ENCODE measurements at places on chromosomes 5 and 9.

- DNase-seq, result no peak
Observed at GRCh38 chr5:147882586-147883313, 4.2 kb downstream of the SCGB3A2 start.

DNA sequence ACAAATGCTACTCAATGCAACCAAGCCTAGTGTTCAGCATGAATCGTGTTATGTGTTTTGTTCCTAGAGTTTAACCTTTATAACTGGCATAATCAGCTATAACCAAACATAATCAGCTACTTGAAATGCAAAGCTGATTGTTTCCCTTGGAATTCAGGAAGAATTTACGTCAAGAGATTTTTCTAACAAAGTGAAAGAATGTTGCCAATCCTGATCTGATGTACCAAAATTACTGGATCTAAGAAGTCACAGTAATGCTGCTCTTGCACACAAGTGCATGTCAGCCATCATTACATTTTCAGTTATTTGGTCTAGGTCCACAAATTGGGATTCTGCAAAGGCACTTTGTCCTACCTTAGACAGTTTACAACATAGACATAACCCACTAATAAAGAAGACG lies 662.3 kb upstream of the SEMA6A start:
- DNase-seq, result no peak

DNA sequence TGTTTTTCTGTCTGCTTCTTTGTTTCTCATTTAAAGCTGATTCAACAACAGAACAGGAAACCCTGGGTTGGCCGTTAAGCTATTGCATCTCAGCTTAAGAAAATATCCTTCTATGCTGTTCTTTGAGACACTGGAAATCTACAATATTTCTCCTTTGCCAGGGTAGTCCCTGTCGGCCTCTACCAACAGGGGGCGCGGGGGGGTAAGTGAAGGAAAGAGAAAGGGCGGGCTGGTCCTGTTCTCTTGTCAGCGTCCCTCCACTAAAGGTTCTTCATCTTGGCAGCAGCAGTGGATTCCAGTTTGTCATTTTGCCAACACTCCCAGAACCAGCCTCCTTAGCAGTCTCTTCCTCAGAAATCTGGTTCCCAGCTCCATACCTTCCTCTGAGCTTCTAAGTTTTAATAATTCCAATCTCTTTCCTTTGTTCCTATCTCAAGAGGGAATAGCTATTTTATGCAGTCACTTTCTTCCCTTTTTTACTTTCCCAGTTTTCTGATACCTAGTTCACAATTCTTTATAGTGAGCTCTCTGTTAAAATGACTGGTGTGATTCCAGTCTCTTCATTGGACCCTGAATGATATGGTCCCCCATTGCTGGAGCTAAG lies 222.3 kb downstream of the GLIS3 start:
- no peak for DNase-seq

DNA sequence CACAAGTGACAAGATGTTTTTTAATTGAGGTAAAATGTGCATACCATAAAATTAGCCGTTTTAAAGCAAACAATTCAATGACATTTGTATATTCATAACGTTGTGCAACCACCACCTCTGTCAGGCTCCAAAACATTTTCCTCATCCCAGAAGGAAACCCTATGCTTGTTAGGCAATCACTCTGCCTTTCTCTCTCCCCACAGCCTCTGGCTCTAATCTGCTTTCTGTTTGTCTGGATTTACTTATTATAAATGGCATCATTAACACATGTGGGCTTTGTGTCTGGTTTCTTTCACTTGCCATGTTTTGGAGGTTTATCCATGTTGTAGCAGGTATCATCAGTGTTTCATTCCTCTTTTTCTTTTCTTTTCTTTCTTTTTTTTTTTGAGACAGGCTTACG lies 1.4 kb upstream of the N4BP3 start:
- DNase-seq, result no peak

DNA sequence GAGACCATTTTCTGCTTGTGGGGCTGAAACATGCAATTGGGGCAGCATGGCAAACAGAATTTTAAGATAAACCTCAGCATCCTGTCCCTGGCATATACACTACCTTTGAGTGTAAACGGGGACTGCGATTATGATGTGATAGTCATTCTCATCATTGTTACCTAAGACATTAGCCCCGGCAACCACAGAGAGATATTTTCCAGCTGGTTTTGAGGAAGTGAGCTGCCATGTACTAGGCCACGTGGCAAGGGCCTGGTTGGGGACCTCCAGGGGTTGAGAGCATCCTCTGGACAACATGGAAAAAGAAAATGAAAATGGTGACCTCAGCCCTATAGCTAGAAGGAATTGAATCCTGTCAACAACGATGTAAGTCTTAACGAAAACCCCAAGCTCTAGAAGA lies 623.6 kb upstream of the CDH18 start:
- DNase-seq, result no peak

DNA sequence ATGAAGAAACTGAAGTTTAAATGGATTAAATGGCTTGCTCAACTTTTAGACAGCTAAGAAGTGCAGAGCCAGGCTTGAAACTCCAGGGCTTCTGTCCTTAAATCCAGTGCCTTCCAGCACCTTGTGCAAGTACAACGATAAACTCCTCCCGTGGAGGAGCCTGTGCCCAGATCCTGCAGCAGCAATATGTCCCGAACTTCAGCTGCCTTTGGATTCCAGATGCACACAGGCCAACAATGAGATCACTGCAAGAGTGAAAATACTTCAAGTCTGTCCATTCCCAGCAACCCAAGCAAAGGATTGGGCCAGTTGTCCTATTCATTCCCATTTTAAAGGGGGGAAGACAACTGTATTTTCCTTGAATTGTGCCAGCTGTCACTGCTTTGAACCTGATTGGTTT lies 199.6 kb downstream of the CRB2 start:
- DNase-seq, result no peak

DNA sequence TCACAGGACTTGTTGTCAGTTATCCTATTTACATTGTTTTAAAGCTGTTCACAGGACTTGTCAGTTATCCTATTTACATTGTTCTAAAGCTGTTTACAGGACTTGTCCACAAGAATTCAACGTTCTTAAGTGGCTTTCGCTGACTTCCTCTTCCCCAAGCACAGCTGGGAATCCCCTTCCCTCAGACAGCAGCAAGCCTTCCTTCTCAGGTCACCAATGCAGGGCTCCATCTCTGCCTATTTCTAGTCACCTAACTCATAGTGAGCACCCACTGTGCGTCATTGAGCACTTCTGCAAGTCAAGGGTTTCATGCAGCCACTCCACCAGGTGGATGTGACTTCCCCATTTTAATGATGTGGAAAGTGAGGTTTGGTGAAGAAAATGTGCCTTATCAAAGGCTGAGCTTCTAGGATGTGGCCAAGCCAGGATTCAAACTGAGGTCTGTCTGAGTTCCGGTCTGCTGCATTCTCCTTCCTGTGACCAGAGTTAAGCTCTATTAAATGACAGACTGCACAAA lies 109.8 kb upstream of the ZNF462 start:
- no peak for DNase-seq

DNA sequence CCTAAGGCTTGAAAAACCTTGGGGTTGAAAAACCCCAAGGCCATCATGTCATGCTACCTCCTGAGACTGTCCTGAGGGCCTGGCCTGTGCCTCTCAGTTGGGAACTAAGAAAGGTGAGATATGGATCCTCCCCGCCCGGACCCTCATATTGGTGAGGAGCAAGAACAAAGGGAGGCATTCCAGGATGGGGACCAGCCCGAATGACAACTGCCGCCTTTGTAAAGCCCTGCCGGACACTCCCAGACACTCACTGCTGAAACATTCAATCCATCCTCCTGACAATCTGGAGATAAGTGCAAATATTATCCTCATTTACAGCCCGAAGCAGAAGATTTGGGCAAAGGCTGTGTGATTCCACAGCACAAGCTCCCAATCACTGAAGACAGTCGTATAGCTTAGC lies 298.3 kb downstream of the NSG2 start:
- no peak for DNase-seq

- no peak for DNase-seq
Observed at GRCh38 chr9:120353506-120353905, 226.5 kb downstream of the CDK5RAP2 start.

DNA sequence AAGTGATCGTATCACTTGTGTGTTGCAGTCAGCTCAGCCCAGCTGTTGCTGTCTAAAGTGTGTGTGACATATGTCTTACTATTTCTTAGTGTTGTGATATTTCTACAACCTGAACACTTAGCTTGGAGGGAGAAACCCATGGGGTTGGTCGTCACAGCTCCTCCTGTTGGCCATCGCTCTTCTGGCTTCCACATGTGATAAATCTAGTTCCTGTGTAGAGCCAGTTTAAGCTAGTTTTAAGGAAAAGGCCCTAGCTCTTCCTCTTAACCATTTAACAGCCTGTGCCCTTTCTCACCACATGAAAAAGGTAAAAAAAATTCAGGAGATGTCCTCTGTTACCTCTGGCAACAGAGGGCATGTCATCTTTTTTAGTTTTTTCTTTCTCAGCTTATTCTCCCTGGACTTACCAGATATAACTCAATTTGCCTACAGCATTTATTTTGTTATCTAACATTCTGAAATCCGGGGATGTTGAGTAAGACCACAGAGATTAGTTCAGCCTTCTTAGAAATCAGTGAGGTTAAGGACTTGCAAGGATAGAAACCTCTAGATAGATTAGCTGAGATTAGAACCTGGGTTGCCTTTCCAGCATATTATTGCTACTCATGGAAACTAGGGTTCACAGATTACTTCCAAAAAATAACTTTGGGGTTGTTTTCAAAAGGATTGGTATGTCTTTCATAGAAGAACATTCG lies 100.4 kb downstream of the GAPVD1 start:
- no peak for DNase-seq

- DNase-seq, result no peak
Observed at GRCh38 chr5:151571270-151572173, 19.6 kb downstream of the FAT2 start.

- no peak for DNase-seq
Observed at GRCh38 chr9:81787747-81788632, 98.6 kb upstream of the TLE1 start.

DNA sequence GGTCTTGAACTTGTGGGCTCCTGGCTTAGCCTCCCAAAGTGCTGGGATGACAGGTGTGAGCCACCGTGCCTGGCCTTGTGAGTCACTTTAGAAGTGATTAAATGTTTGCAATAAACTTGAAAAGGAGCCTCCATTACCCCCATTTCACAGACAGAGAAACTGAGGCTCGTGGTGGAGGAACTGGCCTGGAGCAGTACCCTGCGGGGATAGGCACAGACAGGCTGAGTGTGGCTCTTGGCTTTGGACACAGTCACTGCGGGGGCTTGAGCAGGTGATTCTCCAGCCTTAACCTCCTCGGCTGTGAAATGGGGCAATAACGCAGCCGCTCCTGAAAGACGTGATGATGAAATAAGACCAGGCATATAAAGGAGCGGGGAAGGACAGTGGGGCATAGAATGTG lies 40.9 kb upstream of the IER5L start:
- no peak for DNase-seq

DNA sequence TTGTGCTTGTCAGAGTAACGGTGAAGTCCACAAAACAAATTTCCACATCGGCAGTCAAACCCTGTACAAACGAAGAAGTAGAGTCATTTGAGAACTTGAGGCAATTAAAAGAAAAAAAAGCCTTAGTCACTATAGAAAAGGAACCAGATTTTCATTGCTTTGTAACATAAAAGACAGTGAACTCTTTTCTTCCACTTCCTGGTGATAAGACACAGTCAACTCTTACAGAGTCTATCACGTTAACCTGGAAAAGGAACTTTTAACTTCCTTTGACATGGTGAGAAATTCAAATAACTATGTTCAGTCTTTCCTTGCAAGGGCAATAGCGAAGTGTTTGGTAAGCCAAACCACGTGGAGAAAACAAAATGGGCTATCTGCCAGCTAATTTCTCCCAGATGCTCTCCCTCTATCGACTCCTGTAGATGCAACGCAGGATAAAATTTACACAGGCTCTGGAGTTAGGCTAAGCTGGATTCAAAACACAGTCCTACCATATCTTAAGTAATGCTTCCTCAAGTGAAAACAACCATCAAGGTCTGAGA lies 8.9 kb downstream of the ZFAND5 start:
- DNase-seq, result no peak
